ENCODE measurements at places on chromosomes 5 and 9.
A peak's percentile ranks its signal among the peaks of the same experiment; 100 is the strongest.

GRCh38 chr5:87198010-87198409 lies 69.7 kb upstream of the RASA1 start:
- DNase-seq: no peak

DNA sequence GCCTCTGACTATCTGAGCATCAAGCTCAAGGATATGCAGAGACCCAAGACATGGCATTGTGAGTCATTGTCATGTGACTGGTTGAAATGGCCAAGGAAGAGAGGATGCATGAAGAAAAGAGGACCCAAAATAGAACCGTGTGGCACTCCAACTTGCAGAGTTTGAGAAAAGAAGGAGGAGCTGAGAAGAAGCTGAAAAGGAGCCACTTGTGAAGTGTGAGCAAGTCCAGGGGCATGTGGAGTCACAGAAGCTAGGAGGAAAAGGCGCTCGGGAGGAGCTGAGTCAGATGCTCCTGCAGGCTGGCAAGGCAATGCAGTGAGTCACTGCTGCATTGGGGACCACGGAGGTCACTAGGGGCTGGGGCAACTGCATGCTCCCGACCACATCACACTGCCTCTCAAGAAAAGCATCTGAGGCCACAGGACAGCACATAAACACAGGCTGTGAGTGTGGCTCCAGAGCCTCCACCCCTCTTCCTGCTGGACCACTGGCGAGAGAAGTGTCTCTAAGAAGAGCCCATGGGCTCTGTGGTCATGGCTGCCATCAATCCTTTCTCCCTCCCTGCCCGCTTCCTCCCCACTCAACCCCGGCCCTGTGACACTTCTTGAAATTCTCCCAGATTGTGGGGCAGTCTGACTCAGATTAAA lies 197.6 kb downstream of the DRD1 start:
- DNase-seq: peak; percentile 15

DNA sequence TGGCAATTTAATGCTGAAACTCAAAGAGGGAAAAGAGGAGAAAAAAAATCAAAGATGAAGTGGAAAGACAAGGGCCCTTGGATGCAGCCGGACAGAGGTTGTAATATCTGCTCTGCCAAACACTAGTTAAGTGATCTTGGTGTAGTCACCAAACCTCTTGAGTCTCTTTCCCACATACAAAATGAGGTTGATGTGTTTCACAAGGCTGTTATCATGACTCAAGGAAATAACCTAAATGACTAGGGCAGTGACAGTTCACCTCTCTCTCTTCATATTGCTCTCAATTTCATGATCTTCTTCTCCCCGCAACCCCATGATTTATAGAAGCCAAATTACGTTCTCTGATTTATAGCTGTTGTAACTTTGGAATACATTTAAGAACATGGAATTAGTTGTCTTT lies 44.9 kb downstream of the PIK3R1 start:
- no peak for DNase-seq

DNA sequence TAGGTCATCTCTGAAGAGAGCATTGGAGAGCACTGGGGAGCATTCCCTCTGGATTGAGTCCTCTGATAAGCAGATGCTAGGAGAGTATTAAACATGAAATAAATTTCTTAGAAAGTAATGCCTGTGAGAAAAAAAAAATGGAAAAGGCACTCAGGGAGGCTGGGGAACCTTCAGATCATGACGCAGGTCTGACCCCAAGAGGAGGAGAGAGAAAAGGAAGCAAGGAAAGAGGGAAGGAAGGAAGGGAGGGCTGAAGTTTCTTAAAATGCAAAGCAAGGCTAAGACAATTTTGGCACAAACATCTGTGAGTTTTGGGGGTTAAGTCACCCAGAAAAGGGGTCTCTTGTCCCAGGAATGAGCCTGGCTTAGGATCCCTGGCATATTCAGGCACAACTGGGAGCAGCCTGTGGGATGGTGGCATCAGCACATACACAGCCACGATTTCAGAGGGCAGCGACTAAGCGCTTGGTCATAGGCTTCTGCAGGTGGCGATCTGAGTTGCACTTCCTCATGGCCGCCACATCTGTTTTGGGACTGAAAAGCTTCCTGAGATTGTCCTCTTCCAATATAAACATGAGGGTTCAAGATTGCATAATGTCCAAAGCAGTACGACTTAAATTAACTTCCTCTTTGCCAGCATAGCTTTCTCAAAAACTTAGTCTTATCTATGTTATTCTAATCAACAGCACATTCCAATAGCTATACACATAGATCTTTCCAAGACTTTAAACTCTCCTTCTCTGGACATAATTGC lies 692.7 kb downstream of the DNAH5 start:
- peak; percentile 62 for DNase-seq

GRCh38 chr5:96648593-96648992 lies 13.6 kb upstream of the CAST start:
- DNase-seq: no peak

Data from ascending aorta (tissue), 2 donors.